NCI-H2171 (cell line): ENCODE measurements at places on chromosomes 6 and 20.
A peak's percentile ranks its signal among the peaks of the same experiment; 100 is the strongest.

- DNase-seq, result no peak
These were observed 238.9 kb downstream of the MAFB start for GRCh38 chr20:40449974-40450616.

GRCh38 chr6:153074761-153075160 is 56.3 kb downstream of the RGS17 start:
- no peak for DNase-seq

- no peak for DNase-seq
These were observed 580 bp downstream of the VEGFA start for GRCh38 chr6:43770372-43771209.

GRCh38 chr6:128206610-128207426 is 306.0 kb upstream of the THEMIS start:
- no peak for DNase-seq

DNA sequence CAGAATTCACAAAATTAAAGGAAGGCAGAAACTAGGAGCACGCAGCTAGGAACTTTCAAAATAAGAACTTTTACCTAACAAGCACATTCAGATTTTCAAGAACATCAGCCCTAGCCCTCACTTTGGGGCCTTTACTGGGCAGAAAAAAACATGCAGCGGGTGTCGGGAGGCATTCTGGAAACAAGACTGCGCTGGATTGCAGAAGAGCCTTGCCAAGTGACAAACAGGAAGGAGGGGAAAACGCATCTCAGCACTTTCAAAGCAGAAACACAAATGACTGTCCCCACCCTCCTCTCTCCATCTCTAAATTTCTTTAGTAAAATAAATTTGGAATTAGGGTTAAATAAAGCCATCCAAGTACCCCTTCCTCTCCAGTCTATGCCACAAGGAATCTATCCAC is 74.6 kb upstream of the RREB1 start:
- no peak for DNase-seq

DNA sequence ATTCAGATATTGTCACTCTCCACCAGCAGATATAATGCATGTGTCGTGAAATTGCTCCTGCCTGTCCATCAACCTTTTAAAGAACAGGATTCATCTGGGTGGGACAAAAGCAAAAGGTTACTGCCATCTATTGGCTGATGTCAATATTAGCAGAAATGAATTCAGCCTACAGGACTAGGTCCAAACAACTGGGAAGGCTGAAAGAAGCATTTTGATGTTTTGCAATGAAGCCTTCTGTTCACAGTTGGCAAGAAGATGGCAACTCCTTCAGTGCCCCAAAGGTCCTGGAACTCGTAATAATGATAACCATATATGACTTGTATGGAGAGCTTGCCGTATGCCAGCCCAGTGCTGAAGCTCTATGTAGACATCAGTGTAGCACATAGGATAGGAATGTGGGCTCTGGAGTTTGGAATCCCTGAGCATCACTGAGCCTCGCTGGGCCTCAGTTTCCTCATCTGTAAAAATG is 7.5 kb downstream of the BCAS1 start:
- DNase-seq, result peak; percentile 66
